Activated CD4-positive, alpha-beta T cell treated with anti-CD3 and anti-CD28 coated beads for 24 hours (primary cell): ENCODE measurements at places on chromosomes 3 and 15.

GRCh38 chr3:170507063-170507462, 78.8 kb downstream of the SLC7A14 start:
- no peak for DNase-seq

GRCh38 chr15:32105258-32106241, 75.2 kb downstream of the CHRNA7 start:
- DNase-seq, result no peak

GRCh38 chr15:25736461-25736860, 126.7 kb downstream of the ATP10A start:
- DNase-seq, result no peak

- DNase-seq, result no peak
Measured at GRCh38 chr3:134883697-134884385, 88.8 kb downstream of the EPHB1 start.

- no peak for DNase-seq
Measured at GRCh38 chr3:129211772-129212171, 28.1 kb upstream of the CNBP start.

DNA sequence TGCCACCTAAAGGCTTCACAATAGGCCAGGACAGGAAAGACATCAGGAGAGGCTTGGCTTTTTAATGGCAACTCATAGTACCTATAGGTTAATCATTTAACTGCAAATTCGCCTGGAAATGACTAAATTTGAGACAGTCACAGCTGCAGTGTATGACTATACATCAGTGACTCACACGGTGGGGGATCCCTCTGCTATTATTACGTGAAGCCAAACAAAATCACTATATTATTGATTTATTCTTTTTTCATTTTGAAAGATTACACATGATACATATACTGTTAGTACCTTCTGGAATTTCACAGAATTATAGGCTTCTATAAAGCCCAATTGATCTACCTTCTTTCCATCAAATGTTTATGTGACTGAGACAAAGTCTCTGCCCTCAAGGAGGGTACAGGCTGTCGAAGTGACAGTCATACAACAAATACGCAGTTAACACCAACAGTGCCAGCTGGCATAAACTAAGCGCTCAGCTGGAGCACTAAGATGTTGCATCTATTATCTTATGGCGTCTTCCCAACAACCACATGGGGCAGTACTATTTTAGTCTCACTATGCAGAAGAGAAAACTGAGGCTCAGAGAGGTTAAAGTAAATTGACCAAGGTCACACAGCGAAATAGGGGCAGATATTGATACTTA, 82.0 kb upstream of the LMOD3 start:
- peak; percentile 49 for DNase-seq

- DNase-seq, result no peak
Measured at GRCh38 chr3:31462050-31462569, 70.6 kb upstream of the STT3B start.

GRCh38 chr15:59830098-59830497, 141.0 kb upstream of the BNIP2 start:
- no peak for DNase-seq
